Kidney epithelial cell (primary cell): ENCODE measurements at places on chromosomes 6 and 20. TPM values are rescaled to one million over a fixed set of nuclear protein-coding genes. Genes with fewer than 3 reads are reported as not detected.

DNA sequence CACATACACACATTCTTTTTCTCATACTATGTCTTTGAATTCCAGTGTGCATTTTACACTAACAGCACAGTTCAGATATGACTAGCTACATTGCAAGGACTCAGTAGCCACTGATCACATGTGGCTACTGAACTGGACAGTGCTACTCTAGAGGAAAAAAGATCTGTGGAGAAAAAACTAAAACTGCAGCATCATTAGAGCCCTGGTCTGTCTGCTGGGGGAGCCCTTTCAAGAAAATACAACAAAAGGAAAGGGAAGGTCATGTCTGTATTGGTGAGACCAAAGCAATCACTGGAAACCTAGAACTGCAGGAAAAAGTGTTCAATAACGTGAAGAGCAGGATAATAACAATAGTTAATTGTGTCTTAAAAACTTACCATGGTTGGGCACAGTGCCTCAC, 132.3 kb upstream of the JARID2 start:
- DNase-seq, result no peak

The C6orf58 gene
- not detected in 2 replicates for total RNA-seq

The COL20A1 gene
- not detected in 2 replicates for total RNA-seq

The PRND gene
- not detected in 2 replicates for total RNA-seq
